ENCODE measurements at places on chromosomes 1 and 21. TPM values are rescaled to one million over a fixed set of nuclear protein-coding genes. Genes with fewer than 3 reads are reported as not detected.

Gene NEGR1
- total RNA-seq, result 14.5 TPM

DNA sequence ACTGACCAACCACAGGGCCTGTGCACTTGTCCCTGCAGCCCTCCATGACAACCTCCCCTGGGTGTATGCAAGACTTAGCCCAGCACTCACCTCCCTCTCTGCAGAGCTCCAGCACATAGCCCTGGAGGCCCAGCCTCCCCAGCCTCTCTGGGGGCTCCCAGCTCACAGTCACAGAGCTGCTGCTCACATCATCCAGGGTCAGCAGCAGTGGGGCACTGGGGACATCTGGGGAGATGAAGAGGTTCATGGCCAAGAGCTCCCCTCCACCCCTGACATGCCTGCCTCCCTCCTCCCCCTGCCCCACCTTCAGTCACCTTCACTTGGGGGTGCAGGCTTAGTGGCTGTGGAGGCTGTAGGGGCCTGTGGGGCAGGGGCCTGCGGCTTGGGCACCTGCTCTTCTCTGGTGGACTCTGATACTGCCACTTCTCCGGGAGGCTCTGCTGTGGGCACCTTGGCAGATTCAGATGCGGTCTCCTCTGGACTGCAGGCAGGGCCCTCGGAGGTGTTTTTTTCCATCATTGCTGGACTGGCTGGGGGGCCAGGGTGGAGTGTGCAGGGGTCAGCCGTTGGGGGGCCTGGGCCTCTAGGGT is at the start of gene MYBPH:
Gene MYBPH, minus strand, starts transcription at position 590 of the 590 bp plus-strand sequence. Its CDS starts 71 bp downstream, at position 519.
- DNase-seq, result no peak

Gene ISG20L2
- 34.1 TPM for total RNA-seq

DNA sequence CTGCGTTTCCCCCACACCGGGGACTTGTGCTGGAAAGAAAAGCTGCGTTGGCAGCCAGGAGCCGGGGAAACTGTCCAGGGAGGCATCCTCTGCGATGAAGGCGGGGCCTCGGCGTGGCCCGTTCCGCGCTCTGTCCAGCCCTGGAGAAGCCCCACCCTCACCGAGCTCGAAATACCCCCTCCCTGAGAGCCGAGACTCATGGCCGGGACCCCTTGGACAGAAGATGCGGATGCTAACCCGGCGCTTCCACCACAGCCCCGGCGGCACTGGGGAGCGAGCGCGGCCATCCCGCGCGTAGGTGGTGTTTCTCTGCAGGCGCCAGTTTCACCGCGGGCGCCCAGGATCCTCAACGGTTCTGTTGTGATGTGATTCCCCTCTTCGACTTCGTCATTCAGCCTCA is 31.6 kb downstream of the PDE9A start:
- no peak for DNase-seq

Gene ARHGEF19
- 10.6 TPM for total RNA-seq

Gene HSF2BP
- total RNA-seq, result not detected

- DNase-seq, result no peak
Observed at GRCh38 chr1:100565533-100565932, 27.6 kb downstream of the GPR88 start.

Gene HIVEP3
- total RNA-seq, result 10.1 TPM

- no peak for DNase-seq
Observed at GRCh38 chr1:204889681-204890383, 19.2 kb downstream of the NFASC start.

DNA sequence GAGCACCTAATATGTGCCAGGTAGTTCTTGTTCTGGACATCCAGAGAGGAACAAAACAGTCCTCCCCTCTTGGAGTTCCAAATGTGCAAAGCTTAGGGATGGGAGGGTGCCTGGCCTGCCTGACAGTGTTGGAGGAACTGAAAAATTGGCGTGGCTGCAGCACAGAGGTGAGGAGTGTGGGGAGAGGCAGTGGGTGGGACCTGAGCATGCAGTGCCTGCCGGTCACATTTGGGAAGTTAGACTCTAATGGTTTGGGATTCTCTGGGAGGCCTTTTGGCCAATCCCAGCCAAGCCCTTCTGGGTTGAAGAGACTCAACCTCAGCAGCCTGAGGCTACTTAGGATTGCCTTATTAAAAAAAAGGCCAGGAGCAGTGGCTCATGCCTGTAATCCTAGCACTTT is 2.3 kb upstream of the TCEA3 start:
- DNase-seq, result no peak

Gene THEM5
- total RNA-seq, result not detected

DNA sequence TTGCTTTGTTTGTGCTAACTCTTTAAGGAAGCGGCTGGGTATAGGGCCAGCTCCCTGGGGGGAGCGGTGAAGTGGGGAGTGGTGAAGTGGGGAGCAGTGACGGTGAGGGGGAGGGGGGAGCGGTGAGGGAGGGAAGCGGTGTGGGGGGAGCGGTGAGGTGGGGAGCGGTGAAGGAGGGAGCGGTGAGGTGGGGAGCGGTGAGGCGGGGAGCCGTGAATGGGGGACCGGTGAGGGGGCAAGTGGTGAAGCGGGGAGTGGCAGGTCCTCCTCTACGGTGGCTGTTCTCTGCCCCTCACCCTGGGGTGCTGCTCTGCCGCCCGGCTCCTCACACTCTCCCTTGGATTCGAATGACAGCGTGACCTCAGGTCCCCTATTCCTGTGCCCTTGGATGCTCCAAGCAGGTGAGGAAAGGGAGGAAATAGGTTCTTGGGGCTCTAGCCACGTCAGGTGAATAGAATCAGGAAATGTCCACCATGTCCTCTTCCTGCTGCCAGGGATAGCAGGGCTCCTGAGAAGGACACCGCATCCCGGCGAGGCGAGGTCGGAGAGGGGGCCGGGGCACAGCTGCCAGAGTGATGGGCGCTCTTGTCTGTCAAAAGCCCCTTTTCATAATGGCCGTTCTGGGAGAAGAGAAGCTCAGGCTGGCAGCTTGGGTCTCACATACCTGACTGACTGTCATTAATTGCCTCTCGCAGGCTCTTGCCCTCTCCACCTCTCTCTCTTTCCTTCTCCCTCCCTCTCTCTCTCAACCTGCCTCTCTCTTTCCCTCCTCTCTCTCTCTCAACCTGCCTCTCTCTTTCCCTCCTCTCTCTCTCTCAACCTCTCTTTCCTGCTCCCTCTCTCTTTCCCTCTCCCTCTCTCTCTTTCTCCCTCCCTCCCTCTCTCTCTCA is 134.2 kb downstream of the PGBD5 start:
- DNase-seq, result no peak

DNA sequence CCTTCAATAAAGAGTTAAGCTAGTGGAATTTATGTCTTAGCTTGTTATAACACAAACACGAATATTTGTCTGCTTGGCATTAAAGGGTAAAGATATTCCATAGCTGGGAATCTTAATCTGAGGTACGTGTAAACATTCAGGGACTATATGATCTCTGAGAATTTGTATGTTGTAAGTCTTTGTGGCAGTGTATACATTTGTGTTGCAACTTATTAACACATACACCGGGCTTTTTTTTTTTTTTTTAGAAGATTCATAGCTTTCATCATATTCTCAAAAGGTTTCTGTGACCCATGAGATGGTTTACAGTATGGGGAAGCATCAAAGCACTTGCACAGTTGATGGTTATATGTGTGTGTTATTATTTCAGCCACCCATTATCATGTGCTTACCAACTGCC is 3.0 kb downstream of the GGPS1 start:
- no peak for DNase-seq

DNA sequence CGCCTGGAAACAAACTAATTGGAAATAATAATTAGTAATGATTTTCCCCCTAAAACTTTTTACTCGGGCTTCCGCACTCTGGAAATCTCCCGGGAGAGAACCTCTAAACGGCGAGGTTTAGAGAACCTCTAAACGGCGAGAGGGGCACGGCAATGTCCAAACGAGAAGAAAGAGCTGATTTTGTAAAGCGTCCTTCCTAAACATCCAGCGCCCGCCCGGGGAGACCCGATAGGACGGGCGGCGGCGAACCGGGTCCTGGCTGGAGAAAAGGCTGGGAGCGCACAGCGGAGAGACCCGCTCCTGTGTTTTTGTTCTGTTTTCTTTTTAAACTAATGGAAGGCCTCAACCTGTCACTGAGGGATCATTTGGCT is 1.6 kb downstream of the PAX7 start:
- no peak for DNase-seq

Gene FMO5
- total RNA-seq, result 2.0 TPM

Gene AADACL3
- total RNA-seq, result not detected

DNA sequence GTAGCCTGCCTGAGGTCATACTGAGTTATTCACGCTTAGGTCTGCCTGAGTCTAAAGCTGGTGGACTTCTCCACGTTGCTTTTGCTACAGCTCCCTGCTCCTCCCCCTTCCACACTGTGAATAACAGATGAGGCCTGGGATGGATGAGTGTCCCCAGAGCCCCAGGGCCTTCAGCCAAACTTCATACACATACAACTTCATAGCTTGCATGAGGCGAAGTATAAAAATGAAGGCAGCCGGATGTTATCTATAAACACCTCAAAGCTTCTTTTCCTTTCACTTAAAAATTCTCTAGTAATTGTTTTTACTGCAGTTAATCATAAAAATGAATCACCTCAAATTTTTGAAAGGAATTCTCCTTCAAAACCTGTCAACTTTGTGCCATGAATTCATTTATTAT is 70.2 kb downstream of the DAB1 start:
- no peak for DNase-seq
